ENCODE measurements at places on chromosomes 5 and 9.

GRCh38 chr9:80197661-80198060 is 625.9 kb downstream of the TLE4 start:
- no peak for DNase-seq

DNA sequence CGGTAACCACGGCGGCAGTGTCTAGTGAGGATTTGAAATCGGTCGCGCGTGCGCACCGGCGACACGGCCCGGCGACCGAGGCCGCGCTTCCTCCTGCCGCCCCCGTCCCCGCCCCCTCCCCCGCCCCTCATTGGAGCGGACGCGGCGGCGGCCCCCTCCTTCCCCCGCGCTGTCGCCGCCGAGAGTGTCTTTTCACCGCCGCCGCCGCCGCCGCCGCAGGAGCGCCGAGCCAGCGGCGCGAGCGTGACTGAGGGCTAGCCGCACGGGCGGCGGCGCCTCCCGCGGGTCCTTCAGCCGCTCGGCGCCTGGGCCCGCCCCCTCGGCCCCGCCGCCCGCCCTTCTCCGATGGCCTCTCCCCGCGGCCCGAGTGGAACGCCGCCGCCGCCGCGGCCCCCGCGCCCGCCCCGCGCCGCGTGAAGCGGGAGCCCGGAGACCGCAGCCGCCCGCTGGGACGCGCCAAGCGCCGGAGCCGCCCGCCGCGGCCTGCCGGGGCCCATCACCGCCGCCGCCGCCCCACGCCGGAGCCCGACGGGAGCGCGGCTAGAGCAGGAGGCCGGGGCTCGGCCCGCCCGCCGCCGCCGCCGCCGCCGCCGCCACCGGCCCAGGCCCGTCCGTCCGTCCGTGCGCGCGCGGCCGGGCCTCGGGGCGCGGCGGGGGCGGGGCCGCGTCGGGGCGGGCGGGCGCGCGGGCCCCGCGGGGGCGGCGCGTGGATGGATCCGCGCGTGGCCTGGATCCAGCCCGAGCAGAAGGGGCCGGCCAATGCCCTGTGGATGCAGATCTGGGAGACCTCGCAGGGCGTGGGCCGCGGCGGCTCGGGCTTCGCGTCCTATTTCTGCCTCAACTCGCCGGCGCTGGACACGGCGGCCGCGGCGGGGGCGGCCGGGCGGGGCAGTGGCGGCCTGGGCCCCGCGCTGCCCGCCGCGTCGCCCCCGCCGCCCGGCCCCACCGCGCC is at the start of gene TENT4A:
TENT4A (plus strand) TSS at position 159 of the 952 bp plus-strand sequence; CDS start at position 711, 552 bp downstream.
- DNase-seq = no peak

DNA sequence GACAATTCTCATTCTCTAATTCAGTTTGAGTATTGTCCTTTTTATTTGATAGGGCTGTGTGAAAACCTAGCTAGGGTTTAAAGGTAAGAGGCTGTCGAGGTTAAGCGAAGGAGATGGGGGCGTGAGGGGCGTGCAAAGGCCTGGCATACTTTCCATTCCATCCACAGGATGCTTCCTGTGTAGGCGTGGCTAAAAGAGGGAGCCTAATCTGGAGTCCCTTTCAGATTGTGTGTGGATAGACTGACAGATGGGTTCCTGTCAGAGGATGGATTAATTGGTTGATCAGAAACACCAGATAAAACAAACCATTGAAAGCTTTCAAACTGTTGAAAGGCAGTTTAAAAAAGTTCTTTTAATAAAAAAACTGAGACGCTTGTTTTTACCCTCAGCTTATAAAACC is 1.1 kb upstream of the ELL2 start:
- DNase-seq = no peak

DNA sequence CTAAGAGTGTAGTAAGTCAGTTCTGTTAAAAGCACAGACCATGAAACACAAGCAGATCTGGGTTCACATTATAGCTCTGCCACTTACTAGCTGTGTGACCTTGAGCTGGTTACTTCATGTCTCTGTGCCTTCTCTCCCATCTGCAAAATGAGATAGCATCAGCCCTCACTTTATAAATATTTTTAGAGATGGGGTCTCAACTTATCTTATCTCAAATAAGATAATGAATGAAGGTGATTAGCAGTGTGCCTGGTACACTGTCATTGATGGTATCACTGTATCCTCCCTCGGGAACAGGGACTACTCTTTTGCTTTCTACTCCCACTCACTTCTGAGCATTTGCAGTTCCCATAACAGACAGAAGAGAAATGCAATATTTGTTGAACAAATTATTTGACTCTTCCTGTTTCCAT is 52.4 kb downstream of the GALNT10 start:
- peak; percentile 61 for DNase-seq

DNA sequence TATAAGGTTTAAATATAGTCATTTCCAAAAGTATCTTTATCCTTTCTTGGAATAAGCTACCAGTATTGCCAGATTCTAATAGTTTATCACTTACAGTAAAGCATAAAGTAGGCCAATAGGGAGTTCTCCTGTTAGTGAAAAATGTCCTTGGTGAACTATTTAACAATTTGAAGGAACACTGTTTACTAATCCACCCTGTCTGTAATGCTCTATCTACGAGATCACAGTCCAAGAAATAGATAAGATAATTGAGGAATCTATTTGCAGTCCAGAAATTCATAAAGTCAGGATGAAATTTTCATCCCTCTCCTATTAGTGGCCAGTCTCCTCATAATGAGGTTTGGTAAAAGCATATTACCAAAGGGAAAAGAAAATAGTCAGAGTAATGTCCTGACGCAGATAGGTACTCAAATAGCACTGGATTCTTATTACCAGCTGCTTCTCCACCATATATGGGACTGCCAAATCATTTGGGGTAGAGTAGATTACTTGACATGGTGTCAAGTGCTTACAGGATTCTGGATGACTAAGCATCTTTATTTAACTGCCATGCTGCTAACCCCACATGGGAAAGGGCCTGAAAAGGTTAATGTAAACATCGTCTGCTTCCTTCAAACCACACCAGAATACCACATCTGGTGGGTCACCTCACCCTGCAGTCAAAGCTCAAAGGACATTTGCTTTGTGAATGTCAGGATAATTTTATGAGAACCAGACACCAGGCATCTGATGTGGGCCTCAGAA is 808.1 kb downstream of the EFNA5 start:
- no peak for DNase-seq

DNA sequence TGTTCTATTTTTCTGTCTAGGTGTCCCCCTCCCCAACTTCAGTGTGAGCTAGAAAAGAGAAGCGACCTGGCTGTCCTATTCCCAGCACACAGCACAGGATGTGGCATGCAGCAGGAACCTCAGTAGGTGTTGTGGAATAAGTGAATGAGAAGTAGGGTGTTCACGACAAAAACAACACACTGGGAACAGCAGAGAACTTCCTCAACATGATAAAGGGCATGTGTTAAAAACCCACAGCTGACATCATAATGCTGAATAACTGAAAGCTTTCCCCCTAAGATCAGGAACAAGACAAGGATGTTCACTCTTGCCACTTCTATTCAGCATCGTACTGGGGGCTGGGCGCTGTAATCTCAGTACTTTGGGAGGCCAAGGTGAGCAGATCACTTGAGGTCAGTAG is 155.6 kb upstream of the ZNF618 start:
- no peak for DNase-seq
